ENCODE measurements at places on chromosomes 7 and 10. TPM values are rescaled to one million over a fixed set of nuclear protein-coding genes. Genes with fewer than 3 reads are reported as not detected.

- no peak for DNase-seq
Measured at GRCh38 chr10:58888957-58889356, 287.5 kb upstream of the PHYHIPL start.

Gene SVOPL
- not detected for total RNA-seq

- DNase-seq = peak; percentile 89
Measured at GRCh38 chr7:44155191-44156185, 14.4 kb upstream of the MYL7 start.

Gene SLC16A12
- total RNA-seq = 0.22 TPM

DNA sequence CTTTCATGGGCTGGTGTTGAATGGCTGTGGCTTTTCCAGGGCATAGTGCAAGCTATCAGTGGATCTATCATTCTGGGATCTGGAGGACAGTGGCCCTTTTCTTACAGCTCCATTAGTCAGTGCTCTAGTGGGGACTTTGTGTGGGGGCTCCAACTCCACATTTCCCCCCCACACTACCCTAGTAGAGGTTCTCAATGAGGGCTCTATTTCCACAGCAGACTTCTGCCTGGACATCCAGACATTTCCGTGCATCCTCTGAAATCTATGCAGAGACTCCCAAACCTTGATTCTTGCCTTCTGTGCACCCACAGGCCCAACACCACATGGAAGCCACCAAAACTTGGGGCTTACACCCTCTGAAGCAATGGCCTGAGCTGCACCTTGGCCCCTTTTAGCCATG is 208.3 kb upstream of the MKLN1 start:
- no peak for DNase-seq

GRCh38 chr7:87116315-87116714 is 35.9 kb upstream of the DMTF1 start:
- DNase-seq = no peak

Gene CALY
- not detected for total RNA-seq

GRCh38 chr7:19369806-19370205 is 224.6 kb upstream of the FERD3L start:
- no peak for DNase-seq

- no peak for DNase-seq
Measured at GRCh38 chr7:77235276-77235675, 35.7 kb upstream of the FGL2 start.

Gene ASAH2B
- total RNA-seq = 3.3 TPM

Gene OR2A1
- 0.16 TPM for total RNA-seq

- no peak for DNase-seq
Measured at GRCh38 chr7:123727071-123727837, 21.5 kb downstream of the WASL start.

GRCh38 chr10:97961945-97962344 is 68.5 kb downstream of the CRTAC1 start:
- DNase-seq = no peak

Gene CACNB2
- total RNA-seq = 0.19 TPM

GRCh38 chr10:62278441-62278910 is 9.8 kb upstream of the RTKN2 start:
- DNase-seq = no peak

- DNase-seq = no peak
Measured at GRCh38 chr10:90930971-90931871, 10.3 kb upstream of the ANKRD1 start.

DNA sequence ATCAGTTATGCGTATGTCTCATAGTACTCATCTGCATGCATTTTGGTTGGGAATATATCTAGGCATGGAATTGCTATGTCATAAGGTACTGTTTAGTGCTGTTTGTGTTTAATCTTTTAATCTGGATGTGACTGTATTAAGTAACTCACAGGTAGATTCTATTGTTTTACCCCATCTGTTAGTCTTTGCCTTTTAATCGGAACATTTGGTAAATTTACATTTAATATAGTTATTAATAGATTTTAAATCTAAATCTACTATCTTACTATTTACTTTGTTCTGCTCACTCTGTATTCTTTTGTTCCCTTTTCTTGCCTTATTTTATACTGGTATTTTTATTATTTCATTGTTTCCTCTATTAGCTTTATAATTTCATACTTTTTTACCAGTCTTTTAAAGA is 10.6 kb upstream of the ITGA8 start:
- DNase-seq = no peak

Gene TMEM176B
- 57.8 TPM for total RNA-seq

DNA sequence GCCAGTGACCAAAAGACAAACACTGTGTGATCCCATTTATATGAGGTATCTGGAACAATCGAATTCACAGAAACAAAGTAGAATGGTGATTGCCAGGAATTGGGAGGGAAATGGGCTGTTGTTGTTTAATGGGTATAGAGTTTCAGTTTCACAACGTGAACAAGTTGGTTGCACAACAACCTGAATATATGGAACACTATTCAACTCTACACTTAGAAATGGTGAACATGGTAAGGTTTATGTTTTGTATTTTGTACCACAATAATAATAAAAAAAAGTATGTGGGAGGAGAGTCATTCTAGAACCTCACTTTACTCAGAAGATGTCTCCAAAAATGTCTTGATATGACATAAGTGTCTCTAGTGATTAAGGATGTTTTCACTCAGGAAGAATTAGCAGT is 85.2 kb upstream of the SGCE start:
- DNase-seq = no peak

DNA sequence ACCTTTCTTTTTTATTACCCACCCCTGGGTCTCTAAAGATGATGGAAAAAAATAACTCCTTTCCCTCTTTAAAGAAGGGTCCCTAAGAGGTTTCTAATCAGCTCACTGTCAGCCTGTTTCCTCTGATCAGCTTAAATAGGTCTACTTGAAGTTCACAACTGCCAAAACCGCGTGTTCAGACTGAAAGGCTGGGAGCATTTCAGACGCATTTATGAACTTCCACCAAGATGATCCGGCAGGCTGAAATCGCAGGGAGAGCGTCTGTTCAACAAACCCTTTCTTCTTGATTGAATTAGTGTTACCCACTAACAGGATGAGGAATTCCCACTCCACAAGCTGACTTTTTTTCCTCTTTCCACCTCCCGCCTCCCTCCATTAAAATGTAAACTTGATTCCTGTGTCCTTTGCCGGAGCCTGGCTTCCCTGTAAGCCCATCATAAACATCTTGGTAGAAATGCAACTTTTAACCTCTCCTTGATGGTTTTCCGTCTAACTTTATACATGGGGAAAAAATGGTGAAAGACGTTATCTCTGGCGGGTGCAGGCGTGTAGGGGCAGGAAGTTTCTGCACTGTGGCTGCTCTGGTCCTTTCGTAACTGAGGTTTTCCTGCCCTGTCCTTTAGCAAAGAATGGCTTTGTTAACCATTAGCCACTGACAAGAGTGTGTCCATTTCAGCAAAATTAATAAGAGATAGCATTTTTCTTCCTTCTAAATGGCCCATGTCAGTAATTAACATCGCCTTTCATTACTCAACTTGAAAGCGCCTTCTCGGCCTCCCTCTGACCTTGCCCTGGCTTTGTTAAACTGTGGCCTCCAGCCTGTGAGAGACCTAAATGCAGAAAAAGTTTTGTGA is 130.7 kb downstream of the BAMBI start:
- no peak for DNase-seq

DNA sequence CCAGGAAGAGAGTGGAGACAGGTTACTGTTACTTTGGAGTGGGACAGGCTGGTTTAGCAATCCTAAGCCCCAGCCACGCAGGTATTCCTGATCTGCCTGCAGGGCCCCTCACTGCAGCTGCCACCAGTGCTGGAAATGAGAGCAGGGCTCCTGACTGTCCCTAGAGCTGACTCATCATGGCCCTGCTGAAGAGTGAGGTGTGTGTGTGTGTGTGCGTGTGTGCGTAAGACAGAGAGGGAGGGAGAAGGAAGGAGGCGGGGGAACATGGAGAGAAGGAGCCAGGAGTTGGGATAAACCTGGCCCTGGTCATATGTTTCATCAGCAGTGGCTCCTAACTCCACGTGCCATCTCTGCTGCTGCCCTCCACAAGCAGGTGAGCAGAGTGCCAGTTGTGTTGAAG is 3.6 kb downstream of the FOXI2 start:
- no peak for DNase-seq

GRCh38 chr10:126042354-126042753 is 146.0 kb downstream of the FANK1 start:
- no peak for DNase-seq

DNA sequence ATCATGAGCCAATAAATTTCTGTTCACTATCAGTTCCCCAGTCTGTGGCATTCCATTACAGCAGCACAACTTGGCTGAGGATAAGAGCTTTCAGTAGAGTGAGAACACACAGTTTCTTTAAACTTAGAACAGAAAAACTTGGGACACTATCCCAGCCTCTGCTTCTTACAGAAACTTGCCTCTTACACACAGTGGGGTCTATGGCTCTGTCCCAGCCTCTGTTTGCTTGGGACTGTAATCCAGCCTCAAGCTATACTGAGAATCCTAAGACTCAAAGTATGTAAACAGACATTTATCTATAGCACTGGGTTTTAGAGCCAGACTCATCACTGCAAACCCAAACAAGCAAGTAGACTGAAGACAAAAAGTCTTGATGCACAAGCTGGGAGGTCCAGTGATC is 355.8 kb upstream of the VSTM2A start:
- DNase-seq = no peak

Gene ARHGEF5
- total RNA-seq = 9.4 TPM

Gene BPGM
- 12.4 TPM for total RNA-seq

Gene TMEM140
- total RNA-seq = 55.5 TPM
